Amygdala (tissue), 56 donors: ENCODE measurements at places on chromosomes 7 and 10.
A peak's percentile ranks its signal among the peaks of the same experiment; 100 is the strongest.

DNA sequence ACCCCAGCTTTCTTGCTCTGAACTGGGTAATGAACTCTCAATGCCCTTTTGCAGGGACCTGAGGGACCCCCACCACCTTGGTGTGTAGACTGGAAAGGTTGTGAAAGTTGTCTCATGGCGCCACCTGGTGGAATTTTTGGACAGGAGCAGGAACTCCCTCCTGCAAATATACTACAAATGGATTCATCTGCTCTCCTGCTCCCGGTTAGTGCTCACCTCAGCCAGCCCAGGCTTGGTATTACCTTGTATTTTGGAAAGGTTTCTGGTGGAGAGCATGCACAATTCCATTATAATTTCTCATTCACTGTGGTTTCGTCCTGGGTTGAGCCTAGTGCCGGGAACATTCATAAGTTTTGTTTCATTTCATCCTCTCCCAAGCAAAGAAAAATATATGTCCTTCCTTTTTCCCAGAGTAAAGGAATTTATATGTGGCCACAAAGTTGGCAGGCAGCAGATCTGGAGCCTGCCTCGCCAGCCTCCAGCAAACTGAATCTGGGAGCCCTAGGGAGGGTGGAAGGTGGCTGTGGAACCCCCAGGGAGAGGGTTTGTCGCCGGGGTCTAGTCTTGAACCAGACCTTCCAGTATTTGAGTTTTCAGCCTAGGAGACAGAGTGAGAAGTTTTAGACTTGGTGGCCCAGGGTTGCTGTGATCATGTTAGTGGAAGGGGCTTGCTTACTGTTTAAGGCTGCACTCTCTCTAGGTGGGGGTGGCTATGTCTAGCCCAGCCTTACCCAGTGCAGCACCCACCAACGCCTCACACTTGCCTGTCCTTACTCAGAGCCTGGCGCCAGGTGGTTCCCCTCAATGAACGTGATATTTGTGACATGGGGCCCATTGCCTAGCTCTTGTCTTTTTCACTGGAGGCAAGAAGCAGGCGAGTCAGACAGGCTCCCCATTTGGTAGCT lies 9.5 kb downstream of the FAM241B start:
- DNase-seq = peak; percentile 39

DNA sequence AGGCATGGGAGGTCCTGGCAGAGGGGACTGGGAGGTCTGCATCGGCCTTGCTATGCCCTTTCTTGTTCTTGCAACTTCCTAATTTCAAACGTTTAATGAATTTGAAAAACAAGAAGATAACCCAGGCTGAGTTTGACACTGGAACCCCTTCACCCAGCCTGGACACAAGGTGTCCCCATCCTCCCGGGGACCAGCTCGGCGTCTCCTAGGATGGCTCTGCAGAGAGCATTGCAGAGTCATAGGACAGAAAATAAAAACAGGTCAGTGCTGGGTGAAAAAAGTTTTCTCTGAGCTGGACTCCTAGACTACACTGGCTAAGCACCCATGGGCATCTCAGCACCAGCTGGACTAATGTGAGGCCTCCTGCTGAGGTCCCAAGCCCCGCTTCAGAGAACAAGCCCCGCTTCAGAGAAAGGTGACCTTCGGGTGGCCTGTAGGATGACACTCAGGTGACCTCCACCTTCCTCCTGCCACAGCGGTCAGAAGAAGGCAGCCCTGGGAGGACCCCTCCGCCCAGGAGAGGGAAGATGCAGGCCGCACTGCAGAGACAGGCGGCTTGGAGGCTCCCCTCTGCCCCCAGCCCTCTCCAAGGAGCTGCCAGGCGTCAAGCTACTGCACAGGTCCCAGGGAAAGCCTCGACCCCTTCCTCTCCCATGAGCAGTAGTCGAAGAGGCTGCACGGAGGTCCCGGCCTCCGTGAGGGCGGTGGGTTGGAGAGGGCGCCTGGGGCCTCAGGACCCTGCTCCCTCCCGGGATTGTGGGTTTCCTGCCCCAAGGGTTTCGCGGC lies 9.3 kb upstream of the UNCX start:
- no peak for DNase-seq

- no peak for DNase-seq
Observed at GRCh38 chr10:4479342-4479741, 346.7 kb upstream of the AKR1E2 start.

- DNase-seq = no peak
Observed at GRCh38 chr7:129643550-129644170, 32.1 kb downstream of the NRF1 start.

DNA sequence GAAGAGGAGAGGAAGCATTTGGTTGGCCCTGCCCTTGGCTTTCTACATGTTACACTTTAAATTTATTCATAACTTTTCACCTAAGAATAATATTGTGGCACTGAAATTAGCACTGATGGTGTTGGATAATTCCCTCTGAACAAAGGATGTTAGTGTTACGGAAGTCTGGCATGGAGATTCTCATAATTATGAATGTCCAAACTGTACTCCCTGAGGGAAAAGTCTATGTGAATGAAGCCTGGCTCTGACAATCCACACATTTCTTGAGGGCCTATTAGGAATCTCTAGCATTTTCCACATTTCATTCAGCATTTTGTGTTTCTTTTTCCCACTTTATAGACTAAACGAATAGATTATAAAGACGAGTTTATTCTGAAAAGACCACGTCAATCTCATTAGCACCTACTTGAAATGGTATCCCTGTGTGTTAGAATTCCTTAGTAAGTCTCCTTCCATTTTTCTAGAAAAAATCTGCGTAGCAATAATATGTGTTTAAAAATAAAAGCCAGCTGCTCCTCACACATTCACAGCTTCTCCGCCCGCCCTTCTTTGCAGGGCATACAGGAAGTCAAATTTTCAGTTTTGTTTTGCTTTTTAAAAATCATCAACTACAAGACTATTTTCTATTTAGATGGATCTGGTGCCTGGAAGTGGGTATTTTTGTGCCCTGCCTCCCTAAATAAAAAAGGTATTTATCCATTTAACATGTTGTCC lies 131.8 kb upstream of the PALS2 start:
- DNase-seq = no peak

- DNase-seq = no peak
Observed at GRCh38 chr7:140036224-140036962, 26.4 kb downstream of the PARP12 start.

GRCh38 chr10:1393481-1393880 lies 337.3 kb downstream of the WDR37 start:
- DNase-seq = no peak

DNA sequence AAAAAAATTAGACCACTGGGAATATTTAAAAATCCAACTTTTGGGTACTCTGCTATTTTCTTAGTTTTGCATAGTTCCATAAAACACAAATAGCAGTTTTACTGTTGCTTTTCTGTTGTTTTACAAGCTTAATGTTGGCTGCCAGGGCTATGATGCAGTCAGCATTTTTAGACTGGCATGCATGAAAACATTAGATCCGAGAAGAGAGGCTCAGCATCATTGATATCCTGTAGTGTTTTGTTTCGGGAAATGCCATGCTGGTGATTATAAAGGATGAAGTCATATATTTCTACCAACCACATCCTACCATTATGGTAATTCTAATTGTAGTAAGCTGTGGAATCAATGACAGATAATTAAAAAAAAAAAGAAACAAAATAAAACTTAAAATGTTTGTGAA lies 104.6 kb downstream of the MBL2 start:
- DNase-seq = no peak

- no peak for DNase-seq
Observed at GRCh38 chr10:43228783-43229207, 38.1 kb downstream of the RASGEF1A start.

DNA sequence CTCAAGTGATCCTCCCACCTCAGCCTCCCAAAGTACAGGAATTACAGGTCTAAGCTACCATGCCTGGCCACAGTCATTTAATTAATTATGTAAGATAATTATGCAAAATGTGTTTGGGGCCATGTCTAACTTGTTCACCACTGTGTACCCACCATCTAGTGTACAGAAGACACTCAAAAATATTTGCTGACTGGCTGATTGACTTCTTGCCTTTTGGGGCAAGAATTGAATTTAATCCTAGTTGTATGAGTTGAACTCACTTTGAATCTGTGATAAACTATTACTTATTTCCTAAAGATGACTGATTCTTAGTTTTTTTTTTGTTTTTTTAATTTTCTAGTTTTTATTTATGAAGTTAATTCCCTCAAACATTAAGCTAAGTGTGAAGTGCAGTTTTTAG lies 15.8 kb upstream of the ZC3HAV1L start:
- DNase-seq = no peak

- no peak for DNase-seq
Observed at GRCh38 chr10:123777881-123778280, 111.7 kb downstream of the GPR26 start.

GRCh38 chr7:41038211-41038610 lies 664.7 kb downstream of the INHBA start:
- DNase-seq = no peak

DNA sequence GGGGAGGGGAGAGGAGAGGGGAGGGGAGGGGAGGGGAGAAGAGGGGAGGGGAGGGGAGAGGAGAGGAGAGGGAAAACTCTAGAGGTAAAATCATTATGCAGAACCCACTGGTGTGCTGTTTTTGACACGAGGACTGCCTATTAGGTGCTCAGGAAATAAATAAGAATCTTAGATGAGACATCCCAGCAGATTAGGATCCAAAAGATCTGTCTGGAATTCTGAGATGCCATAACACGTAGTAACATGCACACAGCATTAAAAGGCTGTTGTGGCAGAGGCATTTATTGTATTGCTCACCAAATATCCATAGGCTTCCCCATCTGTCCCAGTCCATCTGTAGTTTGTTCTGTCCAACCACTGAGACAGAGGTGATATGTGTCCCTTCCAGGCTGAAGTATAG lies 40.8 kb upstream of the KMT2E start:
- DNase-seq = no peak

DNA sequence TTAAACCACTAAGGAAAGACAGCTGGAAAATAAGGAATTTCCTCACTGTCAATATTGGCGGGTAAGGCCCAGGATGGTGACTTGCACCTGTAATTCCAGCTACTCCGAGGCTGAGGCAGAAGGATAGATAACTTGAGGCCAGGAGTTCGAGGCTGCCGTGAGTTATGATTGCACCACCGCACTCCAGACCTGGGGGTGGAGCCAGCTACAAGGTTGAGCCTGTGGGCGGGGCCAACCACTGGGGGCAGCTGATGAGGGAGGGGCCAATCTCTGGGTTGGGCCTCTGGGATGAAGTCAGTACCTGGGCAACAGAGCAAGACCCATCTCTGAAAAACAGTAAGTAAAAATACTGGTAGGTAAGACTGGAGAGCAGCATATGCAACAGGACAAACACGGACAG lies 80.1 kb upstream of the ADO start:
- no peak for DNase-seq

DNA sequence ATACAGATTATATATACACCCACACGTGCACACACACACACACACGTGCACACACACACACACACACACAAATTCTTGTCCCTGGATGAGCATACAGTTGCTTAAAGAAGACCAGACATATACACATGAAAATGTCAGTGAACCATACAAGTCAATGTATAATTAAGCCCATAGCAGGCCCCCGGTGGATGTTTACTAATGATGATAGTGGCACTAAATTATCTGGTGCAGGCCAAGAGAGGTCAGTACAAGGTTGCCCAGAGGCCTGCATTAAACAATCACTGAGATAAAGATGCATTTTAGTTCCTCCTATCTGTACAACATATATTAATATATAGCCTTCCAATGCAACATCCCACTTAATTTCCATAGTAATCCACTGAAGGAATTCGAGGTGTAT lies 860.5 kb downstream of the LRMDA start:
- no peak for DNase-seq

DNA sequence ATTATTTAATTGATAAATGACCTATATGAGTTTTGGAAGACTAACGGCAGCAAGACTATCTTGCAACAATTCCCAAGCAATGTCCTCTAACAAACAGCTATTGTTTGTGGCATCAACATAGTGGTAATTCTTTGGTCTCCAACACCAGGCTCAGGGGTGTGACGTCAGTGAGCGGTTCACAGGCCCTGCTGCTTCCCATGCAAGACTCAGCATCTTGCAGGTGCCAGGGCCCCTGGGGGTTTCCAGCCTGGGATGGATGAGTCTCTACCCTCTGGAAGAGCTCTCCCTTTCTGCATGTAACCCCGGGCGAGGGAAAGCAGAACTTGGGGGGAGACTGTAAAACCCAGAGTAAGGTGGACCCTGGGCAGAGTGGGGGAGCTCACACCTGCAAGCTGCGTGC lies 164.7 kb downstream of the ACTR3B start:
- no peak for DNase-seq

- no peak for DNase-seq
Observed at GRCh38 chr10:117112220-117112619, 25.9 kb downstream of the VAX1 start.
